ENCODE measurements at places on chromosomes 16 and 17. TPM values are rescaled to one million over a fixed set of nuclear protein-coding genes. Genes with fewer than 3 reads are reported as not detected.

ERCC4 gene
- 6.8 TPM for total RNA-seq

KRT13 gene
- not detected for total RNA-seq

OR1F1 gene
- total RNA-seq, result not detected

RBFOX1 gene
- total RNA-seq, result 0.67 TPM

CTRB2 gene
- total RNA-seq, result not detected

DHRS7C gene
- total RNA-seq, result not detected

PYY gene
- total RNA-seq, result not detected

SCARF1 gene
- total RNA-seq, result 0.51 TPM

KCTD11 gene
- total RNA-seq, result 5.1 TPM

DNA sequence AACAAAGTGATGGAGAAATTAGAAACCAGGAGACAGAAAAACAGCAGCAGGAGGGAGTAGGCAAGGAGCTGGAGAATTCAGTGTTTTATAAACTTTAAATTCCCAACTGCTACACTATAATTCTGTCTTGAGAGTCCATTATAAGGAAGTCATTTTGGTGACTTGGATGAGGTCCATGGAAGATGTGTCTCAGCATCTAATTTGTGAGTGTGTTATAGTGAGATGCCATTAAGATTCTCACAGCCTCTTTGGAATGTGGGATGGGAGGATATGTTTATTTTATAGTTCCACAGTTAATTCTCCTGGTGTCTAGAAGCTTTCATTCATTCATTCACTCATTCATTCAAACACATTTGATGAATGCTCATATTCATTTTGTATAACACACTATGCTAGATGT lies 206.0 kb upstream of the MYOCD start:
- no peak for DNase-seq

DNA sequence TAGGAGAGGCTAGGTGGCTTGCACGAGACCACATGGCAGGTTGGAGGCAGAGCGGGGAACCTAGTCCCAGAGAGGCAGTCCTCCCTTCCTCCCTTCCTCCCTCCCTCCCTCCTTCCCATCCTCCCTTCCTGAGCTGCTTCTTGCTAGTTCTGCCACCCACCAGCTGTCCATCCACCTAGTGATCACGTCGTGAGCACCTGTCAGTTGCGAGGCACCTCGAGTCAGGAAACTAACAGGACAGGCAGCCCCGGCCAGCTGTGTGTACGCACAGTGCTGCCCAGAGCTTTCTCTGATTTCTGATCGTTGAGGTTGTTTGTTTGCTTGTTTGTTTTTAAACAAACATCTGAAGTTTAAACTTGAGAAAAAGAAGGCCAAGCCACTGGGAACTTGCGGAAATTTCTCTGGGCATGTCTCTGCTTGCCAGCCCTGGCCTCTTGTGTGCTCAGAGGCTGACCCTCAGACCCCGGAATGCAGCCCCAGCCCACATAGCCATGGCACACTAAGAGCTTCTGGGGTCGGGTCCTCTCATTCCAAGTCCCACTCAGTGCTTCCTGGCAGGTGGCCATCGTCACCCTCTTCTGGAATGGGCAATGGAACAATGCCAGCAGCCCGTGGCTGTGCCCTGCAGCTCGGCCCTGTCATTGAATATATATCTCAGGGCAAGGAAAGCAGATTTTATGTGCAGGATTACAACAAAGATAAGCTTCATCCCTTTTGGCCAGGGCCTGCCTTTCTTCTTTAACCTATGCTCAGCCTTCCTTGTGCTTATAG lies 174.0 kb downstream of the KATNIP start:
- no peak for DNase-seq

DNA sequence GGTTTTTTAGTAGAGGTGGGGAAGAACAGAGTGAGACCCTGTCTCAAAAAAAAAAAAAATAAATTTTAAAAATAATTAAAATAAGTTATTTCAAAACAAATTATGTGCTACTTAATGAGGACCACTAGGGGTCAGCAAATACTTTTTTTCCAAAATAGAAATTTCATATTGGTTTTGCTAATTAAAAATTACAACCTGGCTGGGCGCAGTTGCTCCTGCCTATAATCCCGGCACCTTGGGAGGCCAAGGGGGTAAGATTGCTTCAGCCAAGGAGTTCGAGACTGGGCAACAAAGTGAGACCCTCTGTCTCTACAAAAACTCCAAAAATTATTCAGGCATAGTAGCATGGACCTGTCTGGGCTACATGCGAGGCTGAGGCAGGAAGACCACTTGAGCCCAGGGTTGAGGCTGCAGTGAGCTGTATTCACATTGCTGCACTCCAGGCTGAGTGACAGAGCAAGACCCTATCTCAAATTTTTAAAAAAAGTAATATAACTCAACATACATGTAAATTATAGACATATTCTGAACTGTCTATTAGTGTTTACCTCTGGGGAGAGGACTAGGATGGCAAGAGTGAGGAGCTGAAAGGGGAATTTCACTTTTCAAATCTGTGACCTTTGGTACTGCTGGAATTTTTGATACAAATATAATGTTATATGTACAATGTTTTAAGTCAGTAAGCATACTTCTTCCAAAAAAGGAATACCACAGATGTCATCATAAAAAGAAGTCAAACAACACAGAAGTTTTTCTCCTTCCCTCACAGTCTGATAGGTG lies 8.1 kb downstream of the MEIOB start:
- no peak for DNase-seq

GRCh38 chr16:68961778-68962402 lies 118.6 kb downstream of the TANGO6 start:
- DNase-seq, result no peak

DNA sequence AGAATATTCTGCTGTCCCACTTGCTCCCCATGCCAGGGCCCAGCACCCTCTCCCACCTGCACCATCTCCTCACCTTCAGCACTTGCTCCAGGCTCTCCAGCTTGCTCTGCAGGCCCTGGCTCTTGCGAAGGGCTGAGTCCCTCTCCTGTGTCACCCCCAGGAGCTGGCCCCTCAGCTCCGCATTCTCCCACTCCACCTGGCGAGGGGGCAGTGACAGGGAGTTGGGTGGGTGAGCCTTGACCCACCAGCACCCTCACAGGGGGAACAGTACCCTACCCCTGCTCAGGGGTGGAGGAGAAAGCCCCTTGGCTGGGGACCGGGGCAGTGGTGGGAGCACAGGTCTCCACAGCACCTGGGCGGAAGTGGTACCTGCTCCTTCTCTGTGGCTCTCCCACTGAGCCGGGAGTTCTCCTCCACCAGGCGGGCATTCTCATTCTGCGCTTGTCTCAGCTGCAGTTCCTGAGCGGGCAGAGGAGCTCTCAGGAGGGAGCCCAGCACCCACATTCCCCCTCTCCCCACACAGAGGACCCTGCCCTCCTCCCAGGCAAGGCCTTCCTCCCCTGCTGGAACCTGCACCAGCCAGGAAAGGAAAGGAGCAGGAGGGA lies 5.9 kb downstream of the TSPOAP1 start:
- DNase-seq, result no peak

DNA sequence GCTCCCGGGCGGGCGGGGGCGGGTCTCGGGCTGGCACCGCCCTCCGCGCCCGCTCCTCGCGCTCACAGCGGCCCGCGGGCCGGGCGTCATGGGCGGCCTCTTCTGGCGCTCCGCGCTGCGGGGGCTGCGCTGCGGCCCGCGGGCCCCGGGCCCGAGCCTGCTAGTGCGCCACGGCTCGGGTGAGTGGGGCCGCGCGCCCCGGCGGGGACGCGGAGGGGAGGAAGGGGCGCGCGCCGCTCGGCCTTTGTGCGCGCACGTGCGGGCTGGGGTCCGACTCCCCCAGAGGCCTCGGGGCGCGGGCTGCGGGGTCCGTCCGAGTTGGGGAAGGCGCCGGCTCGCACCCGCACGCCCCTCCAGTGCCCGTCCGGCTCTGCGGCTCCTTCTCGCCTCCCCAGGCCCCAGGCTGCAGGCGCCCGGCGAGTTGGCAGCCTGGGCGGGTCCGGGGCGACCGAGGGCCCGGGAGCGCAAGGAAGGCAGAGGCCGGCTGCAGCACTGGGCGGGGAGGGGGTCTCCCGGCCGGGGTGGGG lies at the start of gene NME4:
NME4 (plus strand) TSS at position 65 of the 527 bp plus-strand sequence; CDS start at position 89, 24 bp downstream.
- peak; percentile 49 for DNase-seq

GRCh38 chr16:77897831-77898605 lies 109.7 kb downstream of the VAT1L start:
- DNase-seq, result no peak

DNA sequence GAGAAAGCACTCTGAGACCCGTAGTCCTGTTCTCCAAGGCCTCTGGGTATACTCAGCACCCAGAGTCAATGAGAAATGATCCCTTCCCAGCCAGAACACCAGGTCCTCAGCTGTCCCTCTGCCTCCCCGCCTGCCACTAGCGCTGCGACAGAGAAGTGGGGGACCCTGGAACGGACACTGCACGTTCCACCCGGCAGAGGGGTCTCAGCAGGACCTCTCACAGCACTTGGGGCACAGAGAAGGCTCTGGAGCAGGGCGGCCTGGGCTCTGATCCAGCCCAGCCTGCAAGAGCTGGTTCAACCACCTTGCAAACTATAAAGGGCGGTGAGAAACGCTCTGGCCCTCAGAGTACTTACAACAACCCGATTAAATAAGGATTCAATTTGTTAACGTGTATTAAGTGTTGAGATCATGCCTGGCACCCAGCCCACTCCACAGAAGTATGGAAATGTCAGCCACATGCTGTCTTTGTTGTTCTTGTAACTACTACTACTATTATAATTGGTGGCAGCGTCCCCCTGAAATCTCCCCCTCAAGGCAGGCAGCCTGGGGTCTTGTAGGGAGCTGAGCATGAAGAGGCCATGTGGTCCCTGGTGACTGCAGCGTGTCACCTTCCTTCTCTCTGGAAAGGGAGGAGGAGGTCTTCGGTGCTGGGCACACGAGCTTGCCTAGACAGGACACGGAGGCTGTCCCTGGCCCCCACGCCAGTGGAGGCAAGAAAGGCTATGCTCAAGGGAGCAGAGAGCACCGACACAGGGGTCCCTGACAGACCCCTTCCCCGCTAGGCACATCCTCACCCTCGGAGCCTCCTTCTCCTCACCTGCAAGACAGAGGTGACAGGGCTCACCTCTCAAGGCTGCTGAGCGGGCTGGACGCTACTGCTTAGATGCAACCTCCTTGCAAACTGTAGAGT lies 2.4 kb downstream of the OSGIN1 start:
- DNase-seq, result no peak

- DNase-seq, result no peak
Measured at GRCh38 chr16:65445313-65446260, 323.7 kb upstream of the CDH11 start.

GRCh38 chr16:61313931-61314330 lies 722.3 kb downstream of the CDH8 start:
- no peak for DNase-seq

GRCh38 chr16:81497690-81498089 lies 53.1 kb downstream of the CMIP start:
- no peak for DNase-seq

GRCh38 chr17:6471531-6472465 lies 27.5 kb downstream of the PIMREG start:
- no peak for DNase-seq

GRCh38 chr17:4969047-4969550 lies 1.5 kb upstream of the SPAG7 start:
- no peak for DNase-seq

DNA sequence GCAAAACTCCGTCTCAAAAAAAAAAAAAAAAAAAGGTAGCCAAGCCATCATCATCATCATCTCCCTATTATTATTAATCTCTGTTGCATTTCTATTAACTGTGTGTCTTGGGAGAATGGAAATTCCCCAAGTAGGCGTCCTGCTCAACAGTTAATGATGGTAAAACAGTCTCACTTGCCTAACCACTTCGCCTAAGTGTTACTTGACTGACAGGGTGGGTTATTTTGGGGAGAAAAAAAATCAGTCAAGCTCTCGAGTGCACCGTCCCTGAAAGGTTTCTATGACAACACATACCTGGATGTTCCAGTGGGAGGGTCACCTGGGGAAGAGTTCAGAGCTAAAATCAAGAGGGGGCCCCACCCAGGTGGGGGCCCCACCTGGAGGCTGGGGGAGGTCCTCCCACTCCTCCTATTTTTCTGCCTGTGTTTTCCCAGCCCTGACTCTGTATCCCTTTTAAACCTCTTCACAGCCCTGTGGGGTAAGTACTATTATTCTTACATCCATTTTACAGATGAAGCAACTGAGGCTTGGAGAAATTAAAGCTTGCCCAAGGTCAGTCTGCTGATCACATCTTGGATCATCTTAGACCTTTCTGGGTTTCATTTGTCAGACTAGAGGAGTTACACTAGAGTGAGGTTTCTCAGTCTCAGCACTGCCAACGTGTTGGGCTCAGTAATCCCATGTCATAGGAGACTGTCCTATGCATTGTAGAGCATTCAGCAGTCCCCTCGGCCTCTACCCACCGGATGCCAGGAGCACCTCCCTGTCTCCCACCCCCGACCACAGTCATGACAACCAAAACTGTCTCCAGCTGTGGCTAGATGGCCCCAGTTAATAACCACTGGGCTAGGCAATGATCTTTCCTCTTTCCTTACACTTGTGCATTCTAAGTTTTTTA lies 11.0 kb upstream of the ABAT start:
- no peak for DNase-seq

DNA sequence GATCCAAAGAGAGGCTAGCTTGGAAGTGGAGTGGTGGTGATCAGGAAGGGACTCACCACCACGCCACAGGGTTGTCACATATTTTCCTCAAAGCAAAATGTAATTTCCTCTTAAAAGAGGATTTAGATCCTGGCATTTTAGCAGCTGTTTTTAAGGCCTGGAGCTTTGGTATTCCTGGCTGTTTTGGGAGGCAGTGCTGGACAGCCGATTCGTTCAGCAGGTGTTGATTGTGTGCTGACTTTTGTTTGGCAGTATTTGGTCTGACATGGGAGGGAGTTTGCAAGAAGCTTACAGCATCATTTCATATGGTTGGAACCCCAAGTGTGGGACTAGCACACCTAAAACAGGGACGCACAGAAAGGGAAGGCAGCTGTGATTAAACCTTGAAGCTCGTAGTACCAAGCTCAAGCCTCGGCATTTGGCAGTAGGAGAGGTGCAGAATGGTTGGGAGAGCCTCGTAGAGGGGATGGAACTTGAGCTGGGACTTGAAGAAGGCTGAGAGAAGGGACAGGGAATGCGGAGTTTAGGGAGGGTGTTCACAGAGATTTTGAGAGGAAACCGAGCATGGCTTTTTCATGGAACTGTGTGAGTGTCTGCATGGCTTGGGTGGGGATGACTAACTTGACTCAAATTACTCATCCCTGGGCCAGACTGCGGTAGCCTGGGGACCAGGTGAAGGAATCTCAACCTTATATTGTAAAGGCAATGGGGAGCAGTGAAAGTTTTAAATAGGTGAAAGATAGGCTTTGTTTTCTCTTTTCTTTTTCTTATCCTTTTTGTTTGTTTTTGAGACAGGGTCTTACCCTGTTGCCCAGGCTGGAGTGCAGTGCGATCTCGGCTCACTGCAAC lies 52.3 kb downstream of the RPTOR start:
- DNase-seq, result no peak

DNA sequence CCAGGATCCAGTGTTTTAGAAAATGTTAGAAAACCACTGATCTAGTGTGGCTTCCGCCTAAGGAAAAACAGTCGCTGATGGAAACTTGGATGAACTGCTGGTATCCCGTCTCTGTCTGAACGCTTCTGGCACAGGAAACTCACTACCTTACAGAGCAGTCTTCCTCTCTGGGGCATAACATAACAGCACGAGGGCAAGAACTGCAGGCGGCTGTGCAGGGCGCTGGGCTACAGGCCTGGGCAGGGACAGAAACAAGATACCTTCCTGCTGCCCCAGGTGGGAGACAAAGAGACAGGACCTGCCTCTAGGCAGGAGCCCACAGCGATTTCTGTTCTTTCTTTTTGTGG lies 10.5 kb downstream of the MXRA7 start:
- no peak for DNase-seq

- no peak for DNase-seq
Measured at GRCh38 chr17:45646288-45646988, 137.7 kb upstream of the CRHR1 start.

GRCh38 chr17:44979426-44979995 lies 11.4 kb upstream of the C1QL1 start:
- DNase-seq, result no peak

Measured in Caco-2 (cell line).